GM13976 (cell line): ENCODE measurements at places on chromosomes 7 and 10.
A peak's percentile ranks its signal among the peaks of the same experiment; 100 is the strongest.

- DNase-seq = no peak
These were observed 52.9 kb downstream of the PFKFB3 start for GRCh38 chr10:6255548-6256061.

GRCh38 chr7:157501581-157501980 lies 164.8 kb downstream of the DNAJB6 start:
- no peak for DNase-seq

DNA sequence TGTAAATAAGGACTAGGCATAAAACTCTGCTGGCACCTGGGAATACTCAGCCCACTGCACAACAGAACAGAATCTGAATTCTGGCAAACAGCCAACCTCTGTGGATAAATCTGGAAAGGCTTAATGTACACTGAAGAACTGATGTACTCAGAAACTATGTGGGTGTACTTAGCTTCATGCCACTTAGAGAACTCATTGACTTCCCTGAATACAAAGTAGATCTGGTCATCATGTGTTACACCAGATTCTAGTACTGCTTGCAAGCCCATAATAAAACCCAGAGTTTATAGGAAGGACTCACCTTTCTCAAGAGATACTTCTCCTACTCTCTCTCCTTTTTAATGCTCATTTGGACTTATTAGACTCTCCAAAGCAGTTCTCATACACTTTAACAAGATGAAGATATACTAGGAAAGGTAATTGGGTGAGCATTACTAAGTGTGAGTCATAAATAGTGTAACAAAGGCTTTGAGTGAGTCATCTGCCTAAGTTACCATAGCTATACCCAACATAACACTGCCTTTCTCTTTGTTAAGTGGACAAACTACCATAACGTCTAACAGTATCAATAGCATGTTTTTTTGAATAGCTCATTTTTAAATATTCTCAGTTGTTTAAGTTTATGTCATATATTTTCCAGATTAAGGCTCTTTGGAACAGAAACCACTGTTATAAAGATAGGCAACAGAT lies 309.1 kb downstream of the MDFIC start:
- DNase-seq = no peak

GRCh38 chr10:130547368-130547767 lies 411.2 kb downstream of the GLRX3 start:
- DNase-seq = no peak

- no peak for DNase-seq
These were observed 115.9 kb downstream of the PIP4K2A start for GRCh38 chr10:22598478-22598877.

GRCh38 chr7:89757910-89758309 lies 396.4 kb upstream of the STEAP1 start:
- no peak for DNase-seq

DNA sequence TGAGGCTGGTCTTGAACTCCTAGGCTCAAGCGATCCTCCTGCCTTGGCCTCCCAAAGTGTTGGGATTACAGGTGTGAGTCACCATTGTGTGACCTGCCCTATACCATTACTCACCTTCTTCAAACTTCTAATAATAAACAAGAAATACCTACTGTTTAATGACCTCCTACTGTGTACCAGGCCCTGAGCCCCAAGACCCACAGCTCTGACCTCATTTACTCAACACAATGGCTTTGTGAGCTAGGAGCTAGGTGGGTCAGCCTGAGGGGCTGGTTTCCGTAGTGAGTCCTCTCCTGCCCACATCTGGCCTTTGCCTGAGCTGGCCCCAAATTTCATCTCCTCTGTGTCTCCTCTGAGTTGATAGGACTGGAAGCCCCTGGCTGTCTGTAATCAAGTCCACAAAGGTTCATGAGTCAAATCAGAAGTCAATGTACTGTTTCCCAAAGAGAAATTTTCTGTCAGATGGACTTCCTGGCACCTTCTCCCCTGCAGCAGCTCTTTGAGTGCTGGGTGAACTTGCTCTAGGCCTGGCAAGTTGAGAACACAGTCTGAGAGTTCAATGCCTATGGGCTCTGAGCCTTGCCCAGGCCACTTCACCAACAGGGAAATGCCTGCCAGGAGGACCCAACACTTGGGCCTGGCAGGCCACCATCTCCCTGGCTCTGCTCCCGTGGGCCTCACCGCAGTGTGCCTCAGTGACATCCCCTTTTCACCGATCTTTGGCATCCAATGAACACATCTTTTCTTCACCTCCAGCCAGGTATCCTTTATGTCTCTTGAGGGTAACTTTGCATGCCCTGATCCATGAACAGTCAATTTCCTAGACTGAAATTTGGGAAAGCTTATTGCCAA lies 24.0 kb downstream of the NEURL1 start:
- DNase-seq = peak; percentile 17

DNA sequence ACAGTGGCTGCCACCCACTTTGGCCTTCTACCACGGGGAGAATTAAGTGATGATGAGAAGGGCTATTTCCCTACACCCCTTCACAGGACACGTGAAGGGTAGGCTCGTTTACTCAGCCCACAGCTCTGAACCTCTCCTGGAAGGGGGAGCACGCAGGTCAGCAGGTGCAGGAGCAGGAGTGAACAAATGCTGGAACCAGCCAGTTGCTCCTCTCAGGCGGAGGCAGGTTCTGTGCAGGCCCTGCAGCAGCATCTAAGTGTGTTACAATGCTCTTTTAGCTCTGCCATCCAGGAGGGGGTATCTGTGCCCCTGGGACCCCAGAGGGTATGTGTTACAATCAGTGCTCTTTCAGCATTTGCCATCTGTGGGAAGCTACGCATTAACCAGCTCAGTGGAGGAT lies 61.2 kb downstream of the AHR start:
- no peak for DNase-seq

DNA sequence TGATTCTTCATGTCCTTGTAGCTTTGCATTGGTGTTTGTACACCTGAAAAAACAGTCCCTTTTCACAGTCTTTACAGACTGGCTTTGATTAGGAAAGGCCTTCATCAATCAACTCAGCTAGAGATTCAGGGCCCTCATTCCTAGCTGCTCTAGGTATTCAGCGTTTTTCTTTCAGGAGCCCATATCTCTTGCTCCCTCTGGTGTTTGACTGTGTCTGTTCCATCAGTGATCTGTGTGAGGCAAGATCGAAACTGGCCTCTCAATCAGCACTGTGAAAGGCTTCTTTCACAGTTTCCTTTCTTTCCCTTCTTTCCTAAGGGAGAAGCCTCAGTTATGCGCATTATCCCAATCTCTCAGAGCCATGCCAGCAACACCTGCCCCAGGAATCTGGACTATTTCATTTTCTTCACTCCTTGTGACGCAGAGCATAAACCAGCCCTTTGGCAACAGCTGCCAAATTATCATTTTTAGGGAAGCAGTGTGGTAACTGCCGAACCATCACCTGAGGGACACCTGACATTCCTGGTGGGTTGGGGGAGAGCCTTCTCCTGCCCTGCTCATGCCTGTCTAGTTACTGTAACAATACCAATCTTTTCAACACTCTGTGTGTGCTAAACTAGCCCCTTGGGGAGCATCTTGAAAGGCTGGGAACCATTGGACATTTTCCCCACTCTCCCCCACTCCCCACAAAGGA lies 75.7 kb upstream of the CCDC71L start:
- DNase-seq = peak; percentile 41

GRCh38 chr10:133399123-133399601 lies 5.2 kb downstream of the MTG1 start:
- DNase-seq = no peak

DNA sequence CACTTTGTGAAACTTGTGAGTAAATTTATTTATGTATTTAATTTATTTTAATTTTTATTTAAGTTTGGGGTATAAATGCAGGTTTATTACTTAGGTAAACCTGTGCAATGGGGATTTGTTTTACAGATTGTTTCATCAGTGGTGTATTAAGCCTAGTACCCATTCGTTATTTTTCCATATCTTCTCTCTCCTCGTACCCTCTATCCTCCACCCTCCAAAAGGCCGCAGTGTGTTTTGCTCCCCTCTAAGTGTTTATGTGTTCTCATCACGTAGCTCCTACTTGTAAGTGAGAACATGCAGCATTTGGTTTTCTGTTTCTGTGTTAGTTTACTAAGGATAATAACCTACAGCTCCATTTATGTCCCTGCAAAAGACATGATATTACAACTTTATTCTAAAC lies 145.4 kb upstream of the SMIM30 start:
- DNase-seq = no peak

GRCh38 chr10:99339077-99339476 lies 9.9 kb downstream of the CNNM1 start:
- no peak for DNase-seq

DNA sequence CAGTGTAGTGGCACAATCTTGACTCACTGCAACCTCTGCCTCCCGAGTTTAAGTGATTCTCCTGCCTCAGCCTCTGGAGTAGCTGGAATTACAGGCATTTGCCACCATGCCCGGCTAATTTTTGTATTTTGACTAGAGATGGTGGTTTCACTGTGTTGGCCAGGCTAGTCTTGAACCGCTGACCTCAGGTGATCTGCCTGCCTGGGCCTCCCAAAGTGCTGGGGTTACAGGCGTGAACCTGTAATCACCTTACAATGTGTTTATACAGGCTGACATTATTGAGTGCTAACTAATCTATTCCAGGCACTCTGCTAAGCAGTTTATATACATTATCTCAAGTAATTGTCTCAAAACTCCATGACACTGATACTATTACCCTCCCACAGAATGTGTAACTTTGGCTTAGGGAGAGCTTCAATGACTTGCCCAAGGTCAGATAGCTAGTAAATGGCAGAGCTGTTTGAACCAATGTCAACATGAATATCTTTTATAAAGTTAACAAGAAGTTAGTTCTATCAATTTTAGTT lies 36.8 kb downstream of the KIFBP start:
- DNase-seq = no peak

DNA sequence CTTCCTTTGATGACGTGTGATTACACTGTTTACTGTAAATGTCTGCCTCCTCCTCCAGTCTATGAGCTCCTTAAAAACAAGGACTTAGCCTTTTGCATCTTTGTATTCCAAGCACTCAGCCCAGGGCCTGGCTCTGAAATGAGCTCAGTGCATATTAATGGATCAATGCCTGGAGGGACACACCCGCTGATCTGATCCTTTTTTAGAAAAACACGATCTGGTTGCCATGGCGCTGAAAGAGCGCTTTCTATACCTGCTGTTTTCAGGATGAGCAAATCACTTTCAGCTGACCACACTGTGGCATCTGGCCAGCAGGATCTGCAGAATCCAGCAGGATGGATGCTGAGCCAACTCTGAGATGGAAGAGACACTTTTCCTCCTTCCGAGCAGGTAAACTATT lies 37.8 kb upstream of the GARS1 start:
- no peak for DNase-seq

- DNase-seq = no peak
These were observed 472 bp downstream of the RASSF4 start for GRCh38 chr10:44960088-44960460.

- DNase-seq = no peak
These were observed 12.8 kb downstream of the MEIG1 start for GRCh38 chr10:14971867-14972448.

DNA sequence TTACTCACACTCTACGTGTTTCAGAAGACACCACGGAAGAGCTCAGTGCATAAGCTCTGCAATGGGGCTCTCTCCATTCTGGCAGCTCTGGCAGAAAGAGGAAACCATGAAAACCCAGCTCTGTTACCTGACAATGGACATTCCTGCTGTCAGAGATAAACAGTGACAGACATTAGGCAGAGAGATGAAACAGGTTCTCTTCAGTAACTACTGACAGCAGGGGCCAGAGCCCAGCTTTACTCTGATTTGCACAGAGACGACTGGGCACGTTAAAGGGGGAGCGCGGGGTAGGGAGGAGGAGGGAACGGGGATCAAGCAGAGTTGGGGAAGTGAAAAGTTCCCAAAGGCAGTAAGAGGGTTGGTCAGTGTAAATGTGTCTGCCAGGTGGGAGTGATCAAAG lies 206.1 kb downstream of the RAMP3 start:
- DNase-seq = no peak

- no peak for DNase-seq
These were observed 8.2 kb upstream of the CYP17A1 start for GRCh38 chr10:102845352-102845902.

GRCh38 chr7:140209866-140210609 lies 33.3 kb upstream of the KDM7A start:
- peak; percentile 86 for DNase-seq

- DNase-seq = no peak
These were observed 41.5 kb upstream of the EPC1 start for GRCh38 chr10:32388258-32389027.

GRCh38 chr10:70513848-70514309 lies 35.3 kb downstream of the PALD1 start:
- DNase-seq = peak; percentile 92

- no peak for DNase-seq
These were observed 5.8 kb downstream of the BHLHA15 start for GRCh38 chr7:98216941-98217622.

DNA sequence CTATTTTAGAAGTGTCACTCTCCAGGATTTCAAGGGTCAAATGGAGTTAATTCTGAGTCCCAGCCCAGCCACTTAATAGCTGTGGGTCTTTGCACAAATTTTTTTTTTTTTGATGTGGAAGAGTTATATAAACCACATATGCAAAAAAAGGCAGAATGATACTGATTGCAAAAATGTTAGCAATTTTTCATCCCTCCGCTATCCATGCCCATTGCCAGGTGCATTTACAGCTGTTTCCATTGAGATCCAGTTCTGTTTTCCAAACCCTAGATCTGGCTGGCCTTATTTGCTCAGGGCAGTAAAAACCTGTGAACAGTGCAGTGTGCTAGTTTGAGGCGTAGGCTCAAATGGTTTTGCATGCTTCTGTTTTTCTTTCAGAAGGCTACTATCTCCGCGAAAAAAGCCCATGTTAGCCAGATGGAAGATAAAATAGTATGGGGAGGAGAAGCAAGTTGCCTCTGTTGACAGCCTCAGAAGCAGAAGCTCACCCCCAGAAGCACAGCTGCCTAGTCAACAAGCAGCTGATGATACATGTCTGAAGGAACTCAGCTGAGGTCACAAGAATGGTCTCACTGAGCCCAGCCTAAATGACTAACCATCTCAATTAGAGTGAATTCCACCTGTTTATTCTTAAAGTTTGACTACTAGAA lies 997 bp upstream of the ZNF138 start:
- DNase-seq = no peak

GRCh38 chr7:79352323-79352722 lies 101.1 kb downstream of the MAGI2 start:
- DNase-seq = no peak

DNA sequence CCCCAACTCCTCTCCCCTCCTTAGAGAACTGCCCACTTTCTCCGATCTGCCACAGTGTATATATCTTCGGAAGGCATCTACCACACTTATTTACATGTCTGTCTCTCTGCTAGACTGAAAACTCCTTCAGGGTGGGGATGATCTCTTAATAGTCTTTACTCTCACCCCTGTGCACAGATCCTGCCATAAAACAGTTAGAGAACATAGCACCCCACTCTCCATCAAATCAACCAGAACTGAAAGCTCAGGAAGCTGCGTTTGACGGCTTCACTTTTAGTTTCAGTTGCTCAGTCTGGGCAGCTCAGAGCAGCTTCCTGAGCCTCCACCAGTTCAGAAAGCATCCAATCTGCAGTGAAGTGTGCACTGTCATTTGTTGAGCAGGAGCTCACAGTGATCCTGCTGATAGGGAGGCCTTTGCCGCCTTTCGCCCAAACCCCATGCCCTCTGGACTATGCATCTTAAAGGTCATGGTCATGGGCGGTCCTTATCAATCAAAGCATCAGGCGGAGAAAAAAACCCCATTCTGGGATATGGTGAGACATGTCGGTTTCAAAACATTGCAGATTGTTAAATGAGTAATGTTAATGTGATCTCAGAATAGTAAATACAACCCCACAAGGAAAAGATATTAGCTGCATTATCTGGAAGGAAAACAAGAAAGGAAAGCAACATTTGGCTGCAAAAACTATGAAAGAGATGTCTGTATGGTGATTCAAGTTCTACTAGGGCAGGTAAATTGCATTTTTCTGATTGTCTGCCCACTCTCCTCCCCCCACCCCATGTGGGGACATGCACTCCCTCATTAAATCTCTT lies 167.1 kb upstream of the ADO start:
- DNase-seq = no peak
